ENCODE measurements at places on chromosomes 3 and 15. TPM values are rescaled to one million over a fixed set of nuclear protein-coding genes. Genes with fewer than 3 reads are reported as not detected.
A peak's percentile ranks its signal among the peaks of the same experiment; 100 is the strongest.

The CEMIP gene
- 0.14 TPM for total RNA-seq

DNA sequence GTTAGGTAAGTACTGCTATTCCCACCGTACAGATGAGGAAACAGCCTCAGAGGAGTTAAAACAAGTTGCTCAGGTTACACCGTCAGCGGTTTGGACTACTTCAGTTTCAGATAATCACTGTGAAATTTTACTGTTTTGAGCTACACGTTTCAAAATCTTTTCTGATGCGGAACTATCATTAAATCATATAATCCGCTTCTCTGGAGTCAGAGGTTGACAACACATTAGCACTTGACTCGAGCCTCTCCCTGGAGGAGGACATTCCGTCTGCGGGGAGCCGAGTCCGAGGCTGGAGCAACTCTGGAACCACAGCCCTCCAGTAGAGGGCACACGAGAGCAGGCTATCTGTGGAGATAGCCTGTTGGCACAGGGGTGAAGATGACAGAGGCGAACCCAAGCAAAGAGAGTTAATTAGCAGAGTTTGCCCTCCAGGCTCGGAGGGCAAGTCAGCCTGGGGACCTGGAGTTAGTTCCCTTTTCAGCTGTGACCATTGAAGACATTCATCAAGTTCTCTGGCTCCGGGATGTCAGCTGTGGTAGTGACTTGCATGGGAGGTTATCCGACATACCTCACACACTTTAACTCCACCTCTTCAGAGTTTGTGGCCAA lies 131.2 kb downstream of the IGF1R start:
- peak; percentile 93 for DNase-seq

DNA sequence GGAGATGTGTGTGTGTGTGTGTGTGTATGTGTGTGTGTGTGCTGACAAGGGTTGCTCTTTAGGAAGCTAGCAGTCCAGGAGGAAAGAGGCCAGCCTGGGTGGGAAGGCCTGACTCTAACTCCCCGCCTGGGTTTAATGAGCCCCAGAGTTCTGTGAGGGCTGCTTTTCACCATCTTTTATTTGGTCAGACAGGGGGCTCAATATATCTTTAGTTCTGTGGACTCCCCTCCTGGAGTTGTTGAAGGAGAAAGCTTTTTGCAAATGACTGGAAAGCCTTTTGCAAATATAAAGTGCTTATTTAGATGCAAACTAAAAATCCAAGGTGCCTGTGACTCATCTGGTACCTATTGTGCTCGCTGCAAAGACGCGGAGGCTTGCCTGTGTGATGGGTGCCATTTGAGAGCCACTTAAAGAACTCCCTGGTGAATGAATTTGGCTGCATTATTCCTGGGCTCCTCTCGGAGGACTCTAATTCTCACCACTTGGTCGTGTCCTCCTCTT lies 24.5 kb downstream of the DRD3 start:
- DNase-seq: no peak

DNA sequence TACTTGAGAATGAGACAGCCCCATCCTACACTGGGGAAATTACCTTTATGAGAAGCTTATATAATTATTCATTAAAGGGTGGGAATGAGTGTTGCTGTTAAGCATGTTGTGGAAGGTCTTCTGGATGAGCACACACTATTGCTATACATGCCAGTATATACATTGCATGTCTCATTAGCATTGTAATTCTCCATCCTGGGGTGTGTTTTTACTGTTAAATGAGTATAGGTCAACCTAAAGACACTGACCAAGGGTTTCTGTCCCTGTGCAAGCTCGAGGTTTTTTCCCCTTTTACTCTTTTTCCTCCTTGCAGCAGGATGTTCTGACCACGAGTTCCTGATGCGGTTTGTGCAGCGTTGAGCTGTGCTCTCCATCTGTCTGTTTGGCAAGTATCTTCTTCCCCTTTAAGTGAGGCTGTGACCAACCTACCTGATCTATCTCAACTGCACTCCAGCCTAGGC lies 7.2 kb upstream of the IVD start:
- DNase-seq: no peak

Data from posterior vena cava (tissue), 2 donors.